ENCODE measurements at places on chromosomes 11 and 22. TPM values are rescaled to one million over a fixed set of nuclear protein-coding genes. Genes with fewer than 3 reads are reported as not detected.

Gene PTPRCAP
- polyA plus RNA-seq, result 1,093 TPM

Gene HTR3B
- not detected for polyA plus RNA-seq

Gene CYP2D6
- not detected for polyA plus RNA-seq

Gene SCGB1A1
- not detected for polyA plus RNA-seq

Gene DEPDC7
- polyA plus RNA-seq, result not detected

Gene SAA2
- 0.35 TPM for polyA plus RNA-seq

Gene SLC22A6
- polyA plus RNA-seq, result not detected

Gene TPST2
- polyA plus RNA-seq, result 34.7 TPM

Gene MMP27
- polyA plus RNA-seq, result not detected

Gene DEFB131B
- not detected for polyA plus RNA-seq

Gene LAYN
- polyA plus RNA-seq, result not detected

All from IgD-negative memory B cell (primary cell).